ENCODE measurements at places on chromosomes 1 and 21. TPM values are rescaled to one million over a fixed set of nuclear protein-coding genes. Genes with fewer than 3 reads are reported as not detected.

The DMBX1 gene
- polyA plus RNA-seq, result not detected

The GRHL3 gene
- polyA plus RNA-seq, result not detected

GRCh38 chr1:56512724-56513494 is 66.5 kb downstream of the PLPP3 start:
- no peak overlapping the region for H3K27ac ChIP-seq
- H3K36me3 ChIP-seq, result peaks cover 4% of the 10 kb centered on the region
- no peak for DNase-seq
- no peak overlapping the region for H3K4me3 ChIP-seq
- peaks cover 15% of the 10 kb centered on the region for H3K4me1 ChIP-seq

DNA sequence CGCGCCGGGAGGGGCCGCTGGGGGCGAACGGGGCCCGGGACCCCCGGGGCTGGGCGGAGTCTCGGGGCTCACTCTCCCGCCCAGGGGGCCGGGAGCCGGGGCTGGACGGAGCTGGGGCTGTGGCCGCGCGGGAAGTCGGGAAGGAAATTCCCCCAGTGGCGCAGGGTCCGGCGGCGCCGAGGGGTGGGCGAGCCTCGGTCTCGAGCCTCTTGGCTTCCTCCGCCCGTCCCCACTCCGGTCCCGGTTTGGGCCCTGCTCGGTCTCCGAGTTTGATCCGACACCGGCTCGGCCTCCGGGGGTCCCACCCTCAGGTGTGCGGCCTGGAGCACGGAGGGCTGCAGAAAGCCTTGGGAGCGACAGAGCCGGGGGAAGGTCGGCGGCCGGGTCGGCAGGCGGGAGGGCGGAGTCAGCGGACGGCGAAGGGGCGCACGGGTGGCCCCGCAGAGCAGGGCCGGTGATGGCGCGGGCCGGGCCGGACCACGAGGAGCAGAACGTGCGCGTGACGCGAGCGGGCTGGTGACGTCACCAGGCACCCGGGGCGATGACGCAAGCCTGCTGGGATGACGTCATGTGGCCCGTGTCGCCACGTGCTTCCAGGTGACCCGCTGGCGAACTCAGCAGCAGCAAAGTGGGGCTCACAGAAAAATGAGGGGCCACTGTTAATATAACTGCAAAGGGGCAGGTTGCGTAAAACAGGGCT is 610 bp upstream of the HES4 start:
- H3K36me3 ChIP-seq, result peaks cover 10% of the 10 kb centered on the region
- H3K27me3 ChIP-seq, result peaks cover 53% of the 10 kb centered on the region
- H3K4me3 ChIP-seq, result peak overlapping the region; percentile 88
- peaks cover 28% of the 10 kb centered on the region for H3K4me1 ChIP-seq

- no peak overlapping the region for H3K4me3 ChIP-seq
- no peak overlapping the region for H3K27ac ChIP-seq
- no peak for DNase-seq
- H3K36me3 ChIP-seq, result no peaks in the 10 kb centered on the region
- H3K4me1 ChIP-seq, result no peaks in the 10 kb centered on the region
Observed at GRCh38 chr1:109719337-109719837, 7.3 kb downstream of the GSTM5 start.

DNA sequence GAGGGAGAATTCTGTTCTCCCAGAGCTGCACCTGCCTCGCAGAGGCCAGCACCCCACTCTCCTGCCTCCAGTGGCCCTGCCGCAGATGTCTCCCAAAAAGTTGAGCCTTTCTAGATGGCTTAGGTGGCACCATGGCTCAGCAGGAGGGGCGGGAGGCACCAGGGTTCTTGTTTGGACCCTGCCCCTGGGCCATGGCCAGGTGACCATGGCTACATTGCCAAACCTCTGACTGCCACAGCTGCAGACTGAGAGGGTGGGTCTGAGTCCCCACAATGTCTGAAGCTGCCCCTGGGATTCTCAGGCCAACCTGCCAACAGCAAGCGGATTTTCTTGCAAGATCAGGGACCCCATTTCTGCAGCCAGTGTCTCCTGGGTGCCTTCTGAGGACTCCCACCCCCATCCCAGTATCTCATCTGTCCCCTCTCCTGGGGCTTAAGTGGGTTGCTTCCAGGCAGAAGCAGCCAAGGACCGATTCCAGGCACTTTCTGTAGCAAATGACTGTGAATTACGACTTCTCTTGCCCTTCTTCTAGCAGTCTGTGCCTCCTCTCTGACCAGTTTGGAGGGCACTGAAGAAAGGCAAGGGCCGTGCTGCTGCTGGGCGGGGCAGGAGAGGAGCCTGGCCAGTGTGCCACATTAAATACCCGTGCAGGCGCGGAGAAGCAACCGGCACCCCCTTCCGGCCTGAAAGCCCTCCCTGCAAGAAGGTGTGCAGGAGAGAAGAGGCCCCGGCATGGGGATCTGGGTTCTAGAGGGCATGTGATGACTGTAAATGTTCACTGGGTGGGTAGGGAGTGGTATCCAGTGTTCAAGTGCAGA is 22.5 kb downstream of the SESN2 start:
- DNase-seq, result no peak
- H3K4me1 ChIP-seq, result no peaks in the 10 kb centered on the region
- H3K4me3 ChIP-seq, result no peak overlapping the region
- no peak overlapping the region for H3K27ac ChIP-seq

Data from naive B cell (primary cell).